ENCODE measurements at places on chromosomes 12 and 14.

- no peak for DNase-seq
Measured at GRCh38 chr12:121181181-121181580, 28.7 kb upstream of the P2RX4 start.

DNA sequence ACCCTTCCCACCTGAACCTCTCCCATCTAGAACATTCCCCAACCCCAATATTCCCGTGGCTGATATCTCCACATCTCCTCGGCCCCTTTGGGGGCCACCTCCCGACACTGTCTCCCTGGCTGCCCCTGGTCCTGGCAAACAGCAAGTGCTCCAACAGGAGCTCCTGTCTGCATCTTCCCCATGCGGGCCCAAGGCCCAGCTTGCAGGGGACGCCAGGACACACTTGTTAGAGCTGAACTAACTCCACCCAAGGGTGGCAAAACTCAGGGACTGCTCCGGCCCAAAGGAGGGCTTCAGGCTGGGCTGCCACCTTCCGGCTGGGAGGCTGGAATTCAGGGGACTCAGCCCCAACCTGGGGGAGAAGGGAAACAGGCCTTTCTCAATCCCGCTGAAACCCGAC lies 106.6 kb downstream of the NCOR2 start:
- no peak for DNase-seq

- DNase-seq: no peak
Measured at GRCh38 chr12:13119826-13120225, 16.4 kb upstream of the GSG1 start.

- DNase-seq: no peak
Measured at GRCh38 chr12:48882972-48883304, 17.3 kb upstream of the RND1 start.

DNA sequence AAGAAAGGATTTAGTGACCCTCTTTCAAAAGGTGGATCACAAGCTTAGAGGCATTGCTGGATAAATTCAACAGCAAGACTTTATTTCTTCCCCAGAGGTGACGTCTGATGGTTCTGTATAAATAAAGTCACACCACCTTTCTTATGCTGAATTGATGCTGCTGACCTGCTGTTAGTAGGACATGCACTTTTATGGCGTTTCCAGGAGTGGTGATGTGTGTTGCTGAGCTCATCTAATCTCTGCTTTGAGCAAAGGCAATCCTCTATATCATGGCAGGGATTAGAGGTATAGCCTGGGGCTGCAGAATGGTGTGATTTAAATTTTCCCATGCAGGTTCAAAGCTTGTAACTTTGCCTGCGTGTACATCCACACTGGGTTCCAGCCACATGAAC lies 94.9 kb downstream of the ETV6 start:
- DNase-seq: no peak

DNA sequence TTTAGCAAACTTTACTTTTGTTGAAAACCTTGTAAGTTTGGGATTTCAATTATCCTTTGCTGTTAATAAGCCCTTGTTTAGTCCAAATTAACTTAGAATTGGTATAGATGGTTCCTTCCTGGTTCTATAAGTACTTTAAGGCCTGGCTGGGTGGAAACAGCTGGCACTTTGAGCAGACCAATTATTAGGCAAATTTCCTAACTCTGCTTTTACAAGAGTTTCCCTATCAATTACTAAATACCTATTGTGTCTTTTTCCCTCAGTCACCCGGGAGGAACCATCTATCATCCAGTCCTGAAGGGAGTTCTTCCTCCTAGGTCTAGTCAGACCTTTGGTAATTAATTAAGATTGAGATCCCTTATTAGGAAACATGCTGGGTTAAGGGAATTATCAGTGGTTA lies 138.0 kb downstream of the SLC38A6 start:
- DNase-seq: no peak

DNA sequence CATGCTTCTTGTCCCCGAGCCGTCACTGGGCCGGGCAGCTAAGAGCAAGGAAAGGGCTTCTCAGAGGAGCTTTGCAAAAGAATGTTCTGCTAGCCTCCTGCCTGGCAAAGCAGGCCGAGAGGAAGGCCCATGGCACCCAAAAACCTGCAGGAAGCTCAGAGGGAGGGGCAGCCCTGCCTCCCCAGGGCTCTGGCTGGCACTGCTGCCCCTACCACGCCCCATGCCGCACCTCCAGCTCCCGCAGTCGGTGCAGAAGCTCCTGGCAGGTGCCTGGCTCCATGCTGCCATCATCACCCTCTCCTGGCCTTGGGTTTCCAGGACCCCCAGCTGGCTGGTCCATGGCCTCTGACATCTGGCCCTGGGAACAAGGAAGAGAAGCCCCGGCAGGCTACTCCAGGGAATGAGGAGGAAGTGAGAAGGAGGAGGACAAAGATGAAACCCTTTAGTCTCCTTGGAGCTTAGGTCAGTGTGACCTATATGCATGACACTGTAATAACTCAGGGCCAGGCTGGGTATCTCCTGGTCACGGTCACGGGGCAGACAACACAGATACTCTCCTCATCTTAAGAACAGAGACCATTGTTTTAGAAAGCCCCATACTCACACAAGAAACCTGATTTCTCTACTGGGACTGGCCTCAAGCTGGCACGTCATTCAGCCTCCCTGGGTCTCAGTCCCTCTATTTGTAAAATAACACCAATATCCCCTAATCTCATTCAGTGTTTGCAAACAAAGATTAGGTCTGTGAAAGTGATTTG lies 24.3 kb downstream of the NCKAP5L start:
- no peak for DNase-seq

- DNase-seq: no peak
Measured at GRCh38 chr14:71332476-71332875, 425.2 kb downstream of the PCNX1 start.

DNA sequence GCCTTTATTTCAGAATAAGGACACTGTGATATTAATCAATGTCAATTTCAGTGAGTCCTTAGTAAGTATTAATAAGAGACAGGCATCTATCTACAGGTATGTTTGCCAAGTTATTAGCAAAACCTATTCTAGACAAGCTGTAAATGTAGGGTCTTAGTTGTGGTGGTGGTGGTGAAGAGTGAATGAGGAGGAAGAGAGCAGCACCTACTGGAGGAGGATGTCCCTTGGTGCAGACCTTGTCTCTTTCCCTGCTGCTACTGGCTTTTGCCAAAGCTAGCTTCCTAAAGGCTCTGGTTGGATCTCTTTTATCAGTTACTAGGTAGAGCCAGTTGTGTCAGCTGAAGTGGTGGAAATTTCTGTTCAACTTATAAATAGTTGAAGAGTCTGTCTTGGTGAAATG lies 304.8 kb upstream of the ATP2B1 start:
- no peak for DNase-seq

DNA sequence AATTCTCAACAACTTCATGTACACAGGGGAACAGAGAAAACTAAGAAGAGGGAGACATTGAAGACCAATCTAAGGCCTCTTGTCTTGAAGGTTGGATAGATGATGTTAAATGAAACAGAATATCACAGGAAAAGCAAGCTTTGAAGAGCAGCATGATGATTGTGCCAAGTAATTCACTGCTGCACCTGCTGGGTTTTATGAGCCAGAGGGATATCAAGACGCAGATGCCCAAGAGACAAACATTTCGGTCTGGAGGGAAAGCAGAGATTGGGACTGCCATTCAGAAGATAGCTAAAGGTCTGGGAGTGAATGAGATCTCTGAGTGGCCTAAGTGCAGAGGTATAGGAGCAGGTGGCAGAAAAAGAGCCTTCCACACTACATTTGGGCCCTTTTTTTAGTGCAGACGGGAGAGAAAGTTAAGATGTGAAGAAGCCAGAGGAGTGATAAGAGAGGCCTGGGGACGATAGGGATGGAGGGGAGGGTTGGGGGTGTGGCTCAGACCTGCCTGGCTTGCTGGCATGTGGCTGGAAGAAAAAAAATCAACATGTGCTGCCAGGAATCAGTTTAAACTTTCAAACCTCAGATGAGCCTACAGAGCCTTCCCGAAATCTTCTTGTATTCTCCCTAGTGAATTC lies 200.6 kb downstream of the AEBP2 start:
- no peak for DNase-seq

- no peak for DNase-seq
Measured at GRCh38 chr14:58695514-58695913, 57.8 kb downstream of the DACT1 start.

DNA sequence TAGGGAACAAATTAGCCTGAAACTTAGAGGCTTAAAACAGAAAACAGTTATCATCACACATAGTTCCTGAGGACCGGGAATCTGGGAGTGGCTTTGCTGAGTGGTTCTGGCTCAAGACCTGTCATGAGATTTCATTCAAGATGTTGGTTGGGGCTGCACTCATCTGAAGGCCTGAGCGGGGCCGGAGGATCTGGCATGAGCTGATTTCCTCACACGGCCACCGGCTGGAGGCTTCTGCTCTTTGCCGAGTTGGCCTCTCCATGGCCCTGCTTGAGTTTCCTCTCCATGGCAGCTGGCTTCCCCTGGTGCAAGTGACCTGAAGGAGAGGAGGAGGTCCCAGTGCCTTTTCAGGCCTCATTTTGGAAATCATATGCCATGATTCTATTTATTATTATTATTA lies 128.1 kb downstream of the PAPOLA start:
- no peak for DNase-seq

DNA sequence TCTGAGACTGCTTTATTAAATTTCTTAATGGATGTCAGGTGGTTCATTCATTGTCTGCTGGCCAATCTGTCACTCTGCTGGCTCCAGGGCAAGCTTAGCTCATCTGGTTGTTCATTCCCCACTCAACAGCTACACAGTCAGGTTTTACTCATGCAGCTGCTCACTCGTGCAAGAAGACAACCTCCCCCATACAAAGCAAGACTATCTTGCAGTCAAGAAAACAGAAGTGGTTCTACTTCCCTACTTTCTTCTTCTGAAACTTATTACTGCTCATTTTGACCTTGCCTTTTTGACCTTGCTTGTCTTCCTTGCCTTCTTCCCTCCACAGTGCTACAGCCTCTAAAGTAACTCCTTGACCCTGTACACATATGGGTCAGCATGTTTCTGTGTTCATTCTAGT lies 277.9 kb downstream of the SSPN start:
- DNase-seq: no peak

GRCh38 chr12:130714091-130714590 lies 2.0 kb downstream of the RIMBP2 start:
- no peak for DNase-seq

GRCh38 chr12:26204612-26205289 lies 9.4 kb downstream of the SSPN start:
- DNase-seq: no peak

GRCh38 chr12:1013618-1014489 lies 22.8 kb downstream of the ERC1 start:
- DNase-seq: no peak

DNA sequence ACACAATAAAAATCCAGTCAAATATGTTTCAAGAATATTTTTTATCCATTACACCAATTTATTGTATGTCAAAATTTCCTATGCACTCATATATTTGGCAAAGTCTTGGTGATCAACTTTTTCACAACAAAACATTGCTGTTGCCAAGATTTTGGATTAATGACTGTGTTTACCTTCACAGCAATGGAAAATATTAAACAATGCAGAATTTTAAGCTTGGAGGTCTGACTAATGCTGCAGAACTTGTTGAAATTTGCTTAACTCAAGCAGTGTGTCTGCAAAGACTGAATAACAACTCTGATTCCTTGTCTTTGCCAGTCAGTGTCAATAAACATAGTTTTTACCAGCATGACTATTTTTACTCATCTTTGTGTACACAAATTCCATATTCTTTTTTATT lies 336.4 kb downstream of the CCER1 start:
- DNase-seq: no peak

- no peak for DNase-seq
Measured at GRCh38 chr14:99064262-99064954, 207.6 kb downstream of the BCL11B start.

DNA sequence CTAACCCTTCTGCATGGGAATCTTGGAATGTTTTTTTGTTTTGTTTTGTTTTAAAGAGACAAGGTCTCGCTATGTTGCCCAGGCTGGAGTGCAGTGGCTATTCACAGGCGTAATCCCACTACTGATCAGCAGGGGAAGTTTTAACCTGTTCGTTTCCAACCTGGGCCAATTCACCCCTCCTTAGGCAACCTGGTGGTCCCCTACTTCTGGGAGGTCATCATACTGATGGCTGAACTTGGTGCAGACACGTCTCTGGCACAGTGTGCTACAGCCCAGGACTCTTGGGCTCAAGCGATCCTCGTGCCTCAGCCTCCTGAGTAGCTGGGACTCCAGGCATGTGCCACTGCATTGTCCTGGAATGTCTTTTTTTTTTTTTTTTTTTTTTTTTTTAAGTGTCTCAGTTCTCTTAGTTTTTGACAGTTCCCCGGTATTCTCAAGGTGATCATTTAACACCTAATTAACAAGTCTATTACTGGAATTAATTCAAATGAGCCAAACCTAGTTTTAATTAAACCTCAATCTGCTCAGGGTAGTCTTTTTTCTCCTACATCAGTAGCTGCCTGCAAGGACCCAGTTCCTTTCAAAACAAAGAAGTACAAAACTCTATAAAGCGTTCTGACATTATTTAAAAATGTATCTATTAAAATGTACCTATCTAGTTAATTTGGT lies 49.0 kb upstream of the ISM2 start:
- no peak for DNase-seq

GRCh38 chr12:132323171-132324010 lies 6.0 kb downstream of the GALNT9 start:
- DNase-seq: no peak

GRCh38 chr12:23055004-23055403 lies 430.0 kb downstream of the ETNK1 start:
- no peak for DNase-seq

DNA sequence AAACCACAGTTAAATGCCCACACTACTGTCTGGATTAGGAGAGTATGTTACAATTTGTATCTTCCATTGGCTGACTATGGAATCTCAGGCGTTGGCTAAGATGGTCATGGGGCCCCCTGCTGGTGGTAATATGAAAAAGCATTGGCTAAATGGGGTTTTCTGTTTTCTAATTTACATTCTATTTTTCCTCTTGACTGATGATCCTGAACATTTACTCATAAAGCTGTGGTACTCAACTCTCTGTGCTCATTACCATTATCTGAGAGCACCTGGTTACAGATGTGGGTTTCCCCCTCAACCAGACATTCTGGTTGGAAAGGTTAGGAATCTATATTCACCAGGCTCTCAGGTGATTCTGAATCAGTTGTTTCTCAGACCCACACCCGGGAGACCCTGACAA lies 64.8 kb downstream of the WSCD2 start:
- DNase-seq: no peak

DNA sequence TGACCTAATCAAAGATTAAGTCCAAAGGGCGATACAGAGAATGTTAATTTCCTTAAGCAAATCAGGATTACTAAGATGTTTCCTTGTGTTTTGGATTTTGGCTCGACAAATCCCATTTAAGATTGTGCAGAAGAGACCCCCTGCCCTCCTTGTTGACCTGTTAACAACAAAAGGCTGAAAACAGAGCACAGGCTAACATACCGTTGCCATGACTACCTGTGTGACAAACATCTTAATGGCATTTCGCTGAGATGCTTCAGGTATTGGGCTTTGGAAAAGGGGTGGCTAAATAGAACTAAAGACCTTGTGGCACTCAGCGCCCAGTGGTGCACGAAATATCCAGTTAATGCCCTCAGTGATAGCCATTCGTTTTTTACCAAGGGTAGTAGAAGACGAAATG lies 1532.3 kb upstream of the TMEM132C start:
- no peak for DNase-seq
